ENCODE measurements at places on chromosomes 12 and 14. TPM values are rescaled to one million over a fixed set of nuclear protein-coding genes. Genes with fewer than 3 reads are reported as not detected.
A peak's percentile ranks its signal among the peaks of the same experiment; 100 is the strongest.

DNA sequence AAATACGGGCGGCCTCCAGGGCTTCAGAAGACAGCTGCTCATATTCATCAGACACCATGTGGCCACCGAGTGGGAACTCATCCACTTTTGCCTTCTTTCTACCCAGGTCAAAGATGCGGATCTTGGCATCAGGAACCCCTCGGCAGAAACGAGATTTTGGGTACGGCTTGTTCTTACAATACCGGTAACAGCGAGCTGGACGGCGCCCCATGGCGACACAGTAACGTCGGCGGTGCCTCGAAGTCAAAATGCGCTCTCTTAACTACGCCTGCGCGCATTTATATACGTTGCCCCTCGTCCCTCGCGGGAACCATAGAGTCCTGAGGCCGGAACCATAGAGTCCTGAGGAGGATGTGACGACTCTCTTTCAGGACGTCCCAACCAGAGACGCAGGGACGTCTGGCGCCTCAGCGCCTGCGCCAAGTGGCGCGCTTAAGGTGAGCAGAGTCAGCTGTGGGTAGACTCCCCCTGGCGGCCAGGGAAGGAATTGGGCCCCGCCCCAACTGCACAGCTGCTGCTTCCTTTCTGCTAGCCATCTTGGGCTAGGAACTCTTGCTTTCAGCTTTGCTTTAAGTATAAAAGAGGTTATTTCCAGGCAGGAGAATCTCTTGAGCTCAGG is at the start of gene RPL10L:
Gene RPL10L, minus strand, starts transcription at position 256 of the 619 bp plus-strand sequence. Its CDS starts 45 bp downstream, at position 211.
- no peak for DNase-seq

DNA sequence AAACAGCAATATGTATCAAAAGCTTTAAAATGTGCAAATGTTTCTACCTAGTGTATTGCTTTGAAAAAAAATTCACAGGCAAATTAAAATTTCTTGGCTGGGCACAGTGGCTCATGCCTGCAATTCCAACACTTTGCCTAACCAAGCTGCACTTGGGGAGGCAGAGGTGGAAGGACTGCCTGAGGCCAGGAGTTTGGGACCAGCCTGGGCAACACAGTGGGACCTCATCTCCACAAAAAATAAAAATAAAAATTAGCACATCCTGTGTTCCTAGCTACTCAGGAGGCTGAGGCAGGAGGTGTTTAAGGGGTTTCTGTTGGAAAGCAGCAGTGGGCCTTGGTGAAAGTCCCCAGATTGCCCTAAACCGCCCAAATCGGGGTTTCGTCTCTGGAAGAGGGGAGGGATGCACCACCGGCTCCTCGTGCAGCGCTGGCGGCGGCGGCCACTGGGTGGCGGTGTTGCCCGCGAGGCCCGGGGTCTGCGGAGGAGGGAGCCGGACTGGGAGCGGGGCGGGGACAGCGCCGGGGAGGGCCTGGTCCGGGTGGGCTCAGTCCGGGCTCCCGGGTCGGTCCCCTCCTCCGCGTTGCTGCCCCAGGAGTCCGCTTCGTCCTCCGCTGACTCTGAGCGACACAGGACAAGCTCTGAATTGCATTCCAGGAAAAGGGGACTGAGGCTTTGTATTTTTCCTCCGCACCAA is 265.6 kb downstream of the AACS start:
- DNase-seq, result peak; percentile 95

DNA sequence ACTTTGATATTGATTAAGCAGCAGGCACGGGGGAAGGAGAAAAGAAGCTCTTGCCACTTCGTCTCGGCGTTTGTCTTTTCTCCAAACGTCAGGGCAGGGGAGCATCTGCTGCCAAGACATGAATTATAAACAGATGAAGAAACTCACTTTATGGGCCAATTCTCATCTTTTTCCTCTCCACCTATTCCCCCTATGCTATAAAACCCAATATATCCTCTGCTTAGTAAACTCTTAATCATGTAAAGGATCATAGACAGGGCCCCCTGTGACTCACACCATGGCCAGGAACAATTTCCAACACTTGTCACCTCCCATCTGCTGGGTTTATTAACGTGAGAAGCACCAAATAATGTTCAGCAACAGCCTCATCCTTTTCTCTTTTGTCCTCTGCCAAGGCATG is 1092.1 kb upstream of the TMEM132C start:
- no peak for DNase-seq

DNA sequence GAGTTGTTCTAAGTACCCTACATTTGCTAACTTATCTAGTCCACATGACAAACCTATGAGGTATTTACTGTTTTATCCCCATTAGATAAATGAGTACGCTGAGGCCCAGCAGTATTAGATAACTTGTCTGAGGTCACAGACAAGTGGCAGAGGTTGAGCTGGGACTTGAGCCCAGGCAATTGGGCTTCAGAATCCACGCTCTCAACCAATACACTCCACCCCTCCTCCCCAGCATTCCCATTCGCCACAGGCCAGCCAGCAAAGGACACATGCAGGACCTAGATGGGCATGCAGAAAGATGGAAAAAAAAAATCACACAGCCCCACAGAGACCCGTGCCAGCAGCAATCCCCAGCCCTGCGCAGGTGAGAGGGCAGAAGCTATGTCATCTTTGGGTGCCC is 12.4 kb downstream of the HDAC7 start:
- no peak for DNase-seq

DNA sequence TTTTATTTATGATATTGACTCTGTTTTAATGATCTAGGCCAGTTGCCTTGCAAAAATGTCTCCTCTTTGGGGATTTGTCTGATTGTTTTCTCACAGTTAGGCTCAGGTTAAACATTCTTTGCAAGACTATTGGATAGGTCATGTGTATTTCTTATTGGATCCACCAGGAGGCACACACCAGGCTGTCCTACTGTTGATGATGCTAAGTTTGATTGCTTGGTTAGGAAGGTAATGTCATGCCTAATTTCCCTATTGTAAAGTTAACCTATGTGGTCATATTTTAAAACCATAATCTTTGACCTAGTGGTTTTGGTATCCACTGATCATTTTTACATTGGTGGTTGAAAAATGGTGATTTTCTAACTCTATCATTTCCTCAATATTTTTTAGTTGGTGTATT is 137.1 kb downstream of the BRMS1L start:
- DNase-seq, result peak; percentile 8

DNA sequence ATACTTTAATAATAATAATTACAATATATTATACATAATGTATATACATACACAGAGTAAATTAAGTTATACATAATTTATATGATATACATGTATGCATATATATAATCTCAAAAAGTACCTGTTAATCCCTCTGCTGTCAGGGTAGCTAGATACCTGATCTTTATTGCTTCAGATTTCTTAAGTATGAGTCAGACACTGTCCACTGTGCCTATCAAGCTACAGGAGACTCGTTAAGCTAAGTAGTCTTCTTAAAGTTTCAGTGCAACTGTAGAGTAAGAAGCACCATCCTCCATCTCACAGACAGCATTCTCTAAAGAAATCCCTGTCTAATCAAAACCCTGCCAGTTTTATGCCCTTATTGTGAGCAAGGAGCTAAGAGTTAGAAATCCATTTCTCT is 428.7 kb downstream of the RERGL start:
- no peak for DNase-seq

DNA sequence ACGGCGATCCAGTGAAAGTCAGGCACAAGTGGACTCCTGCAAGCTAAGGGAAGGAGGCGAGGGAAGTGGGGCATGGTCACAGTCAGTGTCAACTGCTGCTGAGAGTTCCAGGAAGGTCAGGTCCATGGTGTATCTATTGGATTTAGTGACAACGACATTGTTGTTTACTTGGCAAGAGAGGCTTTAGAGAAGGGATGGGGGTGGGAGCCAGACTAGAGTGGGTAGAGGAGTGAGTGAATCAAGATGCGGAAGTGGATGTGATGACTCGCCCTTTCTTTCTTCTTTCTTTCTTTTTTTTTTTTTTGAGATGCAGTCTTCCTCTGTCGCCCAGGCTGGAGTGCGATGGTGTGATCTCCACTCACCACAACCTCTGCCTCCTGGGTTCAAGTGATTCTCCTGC is 12.5 kb downstream of the P2RX7 start:
- no peak for DNase-seq

- no peak for DNase-seq
Measured at GRCh38 chr12:24997970-24998582, 49.2 kb upstream of the BCAT1 start.

- DNase-seq, result no peak
Measured at GRCh38 chr12:7834701-7835100, 38.0 kb downstream of the SLC2A14 start.

DNA sequence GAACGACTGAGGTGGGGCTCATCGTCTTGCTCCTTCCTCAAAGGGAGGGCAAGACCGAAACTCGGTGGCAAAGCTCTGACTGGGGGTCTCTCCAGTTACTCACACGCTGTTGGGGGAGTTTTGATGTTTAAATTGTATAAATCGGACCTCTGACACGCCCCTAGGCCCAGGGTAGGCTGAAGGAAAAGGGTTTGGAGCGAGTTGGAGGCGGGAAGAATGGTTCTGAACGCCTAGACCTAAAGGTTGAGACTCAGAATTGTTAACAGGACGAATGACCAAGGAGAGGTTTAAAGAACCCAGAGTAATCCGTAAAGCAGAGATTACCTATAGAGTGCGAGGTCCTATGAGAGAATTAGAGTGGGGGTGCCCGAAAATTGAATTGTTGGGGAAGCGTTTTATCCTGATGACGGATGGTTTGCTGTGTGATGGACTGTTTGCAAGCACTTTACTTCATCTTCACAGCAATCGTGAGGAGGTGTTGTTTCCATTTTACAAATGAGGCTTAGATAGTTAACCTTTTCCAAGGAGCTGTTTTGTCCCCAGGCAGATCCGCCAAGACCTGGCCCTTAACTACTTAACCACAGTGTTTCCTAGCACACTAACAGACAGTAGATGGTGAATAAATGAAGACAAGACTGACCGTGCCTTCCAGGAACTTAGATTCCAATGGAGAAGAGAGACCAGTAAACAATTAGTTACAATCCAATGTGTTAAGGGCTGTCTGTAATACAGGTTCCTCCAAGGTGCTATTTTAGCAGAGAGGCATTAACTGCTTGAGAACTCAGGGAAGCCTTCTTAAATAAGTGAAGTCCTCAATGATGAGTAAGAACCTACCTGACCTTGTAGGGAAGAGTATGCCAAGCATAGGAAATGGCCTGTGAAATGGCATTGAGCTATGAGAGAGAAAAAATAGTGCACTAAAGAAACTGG is 929 bp upstream of the UBE2N start:
- DNase-seq, result no peak

- no peak for DNase-seq
Measured at GRCh38 chr12:2341871-2342270, 289.1 kb downstream of the CACNA1C start.

DNA sequence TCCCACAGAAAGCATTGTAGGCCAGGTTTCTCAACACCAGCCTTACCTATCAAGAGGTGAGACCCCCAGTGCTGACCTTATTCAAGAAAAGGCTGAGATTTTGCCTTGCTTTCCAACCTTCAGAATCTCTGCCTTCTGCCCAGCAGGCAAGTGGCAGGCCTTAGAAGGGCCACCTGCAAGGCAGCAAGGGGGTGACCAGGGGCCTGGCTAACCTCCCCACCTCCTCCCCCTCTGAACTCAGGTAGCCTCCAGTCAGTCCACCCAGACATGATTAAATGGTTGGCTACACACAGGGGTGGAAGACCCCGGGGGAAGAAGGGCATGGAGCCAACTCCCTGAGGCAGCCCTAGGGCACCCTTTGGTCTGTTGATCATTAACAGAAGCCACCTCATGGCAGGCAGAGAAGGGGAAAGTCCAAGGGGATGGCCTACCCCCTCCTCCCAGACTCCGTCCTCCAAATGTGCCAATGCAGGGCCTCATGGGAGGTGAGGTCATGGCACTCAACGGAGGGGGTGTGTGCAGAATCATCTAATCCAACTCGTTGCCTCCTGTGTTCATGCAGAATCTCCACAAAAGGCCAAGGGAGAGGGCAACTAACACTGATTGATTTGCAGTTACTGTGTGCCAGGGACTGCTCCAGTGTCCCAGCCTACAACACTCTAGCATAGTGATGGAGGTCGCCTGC is 8.5 kb downstream of the ZFP36L1 start:
- no peak for DNase-seq

DNA sequence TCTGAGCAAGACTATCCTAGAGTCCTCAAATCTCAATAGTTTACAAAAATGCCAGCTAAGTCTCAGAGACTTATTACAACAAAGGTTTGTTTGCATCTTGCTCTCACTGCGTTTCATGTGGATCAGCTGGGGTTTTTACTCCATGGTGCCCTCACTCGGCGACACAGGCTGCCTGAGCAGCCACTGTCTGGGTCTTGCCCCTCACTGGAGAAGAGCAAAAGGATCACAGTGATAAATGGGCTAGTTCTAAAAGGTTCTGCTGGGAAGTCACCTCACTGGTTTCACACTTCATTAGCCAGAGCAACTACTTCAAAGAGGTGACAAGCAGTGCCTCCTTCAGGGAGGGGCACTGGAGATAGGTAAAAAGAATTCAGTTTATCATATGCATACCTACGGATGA is 392.0 kb downstream of the RPL10L start:
- no peak for DNase-seq

GRCh38 chr14:81187832-81188522 is 32.8 kb downstream of the GTF2A1 start:
- no peak for DNase-seq

DNA sequence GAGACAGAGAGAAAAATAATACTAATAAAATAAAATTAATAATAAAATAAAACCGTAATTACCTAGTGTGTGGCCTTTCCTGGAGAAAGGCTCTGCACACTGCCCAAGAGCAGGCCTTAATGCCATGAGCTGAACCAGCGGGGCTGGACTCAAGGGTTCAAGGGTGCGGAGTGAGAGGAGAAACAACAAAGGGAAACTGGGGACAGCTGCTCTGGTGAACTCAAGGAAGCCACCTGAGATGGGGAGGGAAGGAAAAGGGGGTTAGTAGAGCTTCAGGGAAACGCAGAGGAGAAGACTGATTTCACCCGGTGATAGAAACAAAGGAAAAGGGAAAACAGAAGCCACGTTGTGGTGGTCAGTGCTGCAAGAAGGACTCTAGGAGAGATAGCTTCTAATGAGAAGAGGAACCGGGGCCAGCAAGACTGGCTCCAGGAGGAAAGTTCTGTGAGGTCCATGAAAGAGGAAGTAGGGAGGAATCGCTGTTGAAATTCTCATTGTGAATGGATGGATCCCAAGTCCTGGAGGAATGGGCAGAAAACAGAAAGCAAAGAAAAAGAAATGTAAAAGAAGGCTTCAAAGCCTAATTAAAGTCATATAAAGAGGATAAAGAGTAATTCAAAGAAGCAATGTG is 48.3 kb upstream of the BCL2L14 start:
- DNase-seq, result no peak

CD163 gene
- total RNA-seq, result 0.90 TPM

LALBA gene
- total RNA-seq, result not detected

TAS2R14 gene
- 2.0 TPM for total RNA-seq

LTA4H gene
- 86.5 TPM for total RNA-seq

TSPAN9 gene
- 116 TPM for total RNA-seq

IQSEC3 gene
- total RNA-seq, result 13.2 TPM

GTF2A1 gene
- 34.6 TPM for total RNA-seq

KIF26A gene
- 96.9 TPM for total RNA-seq

IL26 gene
- not detected for total RNA-seq

RTRAF gene
- 260 TPM for total RNA-seq
